Activated naive CD4-positive, alpha-beta T cell treated with anti-CD3 and anti-CD28 coated beads, Interleukin-2, amount 50 U/mL, for 72 hours (primary cell): ENCODE measurements at places on chromosomes 16 and 17.

GRCh38 chr17:17757391-17757791 lies 76.1 kb downstream of the RAI1 start:
- DNase-seq: no peak

GRCh38 chr16:85006639-85007038 lies 4.7 kb downstream of the ZDHHC7 start:
- no peak for DNase-seq

DNA sequence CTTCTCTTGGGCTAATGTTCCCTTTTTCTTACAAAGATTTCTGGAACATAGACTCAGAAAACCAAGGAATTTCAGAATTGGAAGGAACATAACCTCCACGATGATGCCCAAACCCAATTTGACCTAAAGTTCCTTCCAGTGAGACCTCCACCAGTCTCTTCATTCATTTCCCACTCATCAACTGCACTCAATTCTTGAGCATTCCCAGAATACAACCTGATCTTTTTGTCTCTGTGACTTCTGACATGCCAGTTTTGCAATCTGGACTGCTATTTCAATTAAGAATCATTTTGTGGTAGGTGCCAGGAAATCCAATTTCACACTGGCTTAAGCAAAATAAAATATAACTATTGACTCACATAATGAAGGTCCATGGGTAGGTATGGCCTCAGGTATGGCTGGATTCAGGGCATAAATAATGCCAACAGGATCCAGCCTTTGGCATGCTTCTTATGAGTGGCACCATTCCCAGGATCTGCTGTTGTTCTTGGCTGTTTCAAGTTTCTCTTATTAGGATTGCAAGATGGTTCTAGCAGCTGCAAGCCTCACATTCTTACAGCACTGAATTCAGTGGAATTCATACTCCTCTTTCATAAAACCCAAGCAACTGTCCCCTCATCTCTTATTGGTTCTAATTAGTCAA lies 184.3 kb downstream of the HS3ST4 start:
- DNase-seq: no peak

DNA sequence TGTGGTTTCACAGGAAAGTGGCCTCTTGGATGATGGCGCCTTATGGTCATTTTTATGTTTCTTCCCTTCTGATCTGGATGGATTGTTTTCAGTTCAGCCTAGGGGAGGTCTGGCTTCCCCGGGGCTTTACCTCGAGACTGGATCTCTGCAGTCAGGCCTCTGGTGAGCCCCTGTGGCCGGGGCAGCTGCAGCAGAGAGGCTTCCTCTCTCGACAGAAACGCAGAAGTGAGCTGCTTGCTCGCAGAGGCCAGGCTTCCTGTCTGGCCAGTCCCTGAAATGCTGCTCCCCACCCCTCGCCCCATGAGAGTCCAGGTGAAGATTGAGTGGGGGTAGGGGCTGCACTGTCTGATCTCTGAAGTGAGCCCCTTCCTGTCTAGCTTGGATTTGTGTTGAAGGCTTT lies 44.0 kb downstream of the PLCG2 start:
- no peak for DNase-seq

- DNase-seq: no peak
Observed at GRCh38 chr17:29163563-29163962, 16.6 kb downstream of the MYO18A start.

DNA sequence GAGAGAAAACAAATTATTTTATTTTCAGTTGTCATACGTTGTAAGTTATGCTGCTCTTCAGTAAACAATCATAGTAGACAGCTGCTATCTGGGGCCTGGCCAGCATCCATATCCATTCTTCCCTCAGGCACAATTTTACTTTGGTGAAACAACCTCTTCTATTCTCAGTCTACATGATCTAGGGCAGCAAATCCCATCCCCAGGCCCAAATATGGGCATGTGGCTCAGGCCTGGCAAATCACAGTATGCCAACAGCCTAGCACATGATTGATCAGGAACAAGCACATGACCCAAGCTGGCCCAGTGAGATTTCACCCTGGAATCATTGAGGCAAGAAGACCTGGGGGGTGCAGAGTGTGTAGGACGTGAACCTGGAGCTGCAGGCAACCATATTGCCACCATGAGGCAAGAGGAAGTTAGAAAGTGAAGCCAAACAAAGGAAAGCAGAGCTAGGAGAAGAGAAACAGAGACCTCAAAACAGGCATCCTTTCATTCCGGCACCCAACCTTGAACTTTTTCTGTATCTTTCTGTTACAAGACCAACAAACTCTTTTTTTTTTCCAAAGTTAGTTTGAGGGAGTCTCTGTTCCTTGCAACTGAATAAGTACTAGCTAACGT lies 10.3 kb upstream of the ABCC12 start:
- DNase-seq: no peak

GRCh38 chr16:80996688-80997138 lies 10.0 kb downstream of the CMC2 start:
- no peak for DNase-seq

- DNase-seq: no peak
Observed at GRCh38 chr16:4515611-4516233, 22.9 kb downstream of the CDIP1 start.

DNA sequence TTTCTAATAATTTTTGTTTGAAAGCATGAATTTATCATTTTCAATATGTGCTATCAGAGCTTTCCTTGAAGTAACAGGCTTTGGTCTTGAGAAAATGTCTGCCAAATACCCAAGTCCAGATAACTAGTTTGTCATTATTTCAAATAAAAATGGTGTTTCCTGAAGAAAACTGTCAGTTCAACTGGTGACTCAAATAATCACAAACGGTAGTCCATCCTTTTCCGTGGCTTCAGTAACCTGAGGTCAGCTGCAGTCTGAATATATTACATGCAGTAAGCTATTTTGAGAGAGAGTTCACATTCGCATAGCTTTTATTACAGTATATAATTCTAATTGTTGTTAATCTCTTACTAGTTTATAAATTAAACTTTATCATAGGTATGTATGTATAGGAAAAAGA lies 9.3 kb downstream of the SAP30BP start:
- DNase-seq: no peak

GRCh38 chr17:5854871-5855554 lies 215.2 kb upstream of the WSCD1 start:
- no peak for DNase-seq

DNA sequence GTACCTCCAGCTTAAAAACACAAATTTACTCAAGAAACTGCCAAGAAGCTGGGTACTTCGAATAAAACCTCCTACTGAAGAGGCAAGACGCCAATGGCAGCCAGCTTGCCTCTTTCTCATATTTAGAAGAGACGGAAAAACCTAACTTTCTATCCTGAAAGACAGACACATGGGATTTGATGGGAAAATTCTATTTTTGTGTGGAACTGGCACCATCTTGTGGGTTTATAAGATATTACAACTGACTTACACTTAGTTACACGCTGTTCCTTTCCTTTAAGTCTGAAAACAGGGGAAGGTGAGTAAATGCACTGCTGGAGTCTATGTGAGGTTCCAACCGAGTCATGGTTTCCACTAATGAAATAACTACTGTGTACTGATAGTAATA lies 10.3 kb downstream of the ZNF18 start:
- DNase-seq: no peak

DNA sequence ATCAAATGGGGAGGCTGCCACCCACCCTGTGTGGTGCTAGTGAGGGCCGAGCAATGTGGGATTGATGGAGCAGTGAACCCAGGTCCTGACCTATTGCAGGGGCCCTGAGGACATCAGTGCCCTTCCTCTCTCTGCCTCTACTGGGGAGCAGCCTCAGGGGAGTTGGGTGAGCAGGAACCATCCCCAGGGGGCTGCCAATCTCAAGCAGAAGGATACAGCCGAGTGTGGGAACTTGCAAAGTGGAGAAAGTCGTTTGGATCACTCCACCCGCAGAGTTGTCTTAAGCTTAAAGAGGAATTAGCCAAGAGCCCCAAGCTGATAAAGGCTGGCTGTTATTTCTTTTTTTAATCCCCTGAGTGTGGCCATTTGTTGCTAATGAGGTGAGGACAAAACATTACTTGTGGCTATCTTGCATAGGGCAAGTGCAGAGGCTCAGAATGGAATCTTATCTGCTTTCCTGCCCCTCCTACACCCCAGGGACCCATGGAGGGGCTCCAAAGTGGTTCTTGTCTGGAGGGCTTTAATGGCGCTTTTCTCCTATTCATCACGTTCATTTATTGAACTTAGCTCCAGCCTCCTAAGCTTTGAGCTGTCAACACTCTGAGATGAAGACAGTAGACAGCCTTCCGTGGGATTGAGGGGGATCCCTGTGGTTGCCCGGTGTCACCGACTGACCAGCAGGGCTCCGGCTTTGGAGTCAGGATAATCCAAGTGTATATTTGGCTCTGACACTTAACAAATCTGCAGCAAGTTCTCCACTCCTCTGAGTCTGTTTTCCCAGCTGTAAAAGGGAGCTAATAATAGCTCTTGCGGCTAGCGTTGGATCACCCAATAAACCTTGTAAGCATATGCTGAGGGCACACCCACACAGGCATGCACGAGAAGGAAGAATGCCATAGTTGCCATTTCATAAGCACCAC lies 45.1 kb downstream of the MYH11 start:
- no peak for DNase-seq

GRCh38 chr17:50055426-50056216 lies at the start of gene ITGA3:
Gene ITGA3, plus strand, starts transcription at chr17:50056110. Its CDS starts 330 bp downstream, at chr17:50056440.
- DNase-seq: peak; percentile 67

GRCh38 chr17:77420804-77421629 lies 280.2 kb downstream of the SEC14L1 start:
- DNase-seq: no peak

- no peak for DNase-seq
Observed at GRCh38 chr17:2621241-2621640, 27.8 kb downstream of the PAFAH1B1 start.

DNA sequence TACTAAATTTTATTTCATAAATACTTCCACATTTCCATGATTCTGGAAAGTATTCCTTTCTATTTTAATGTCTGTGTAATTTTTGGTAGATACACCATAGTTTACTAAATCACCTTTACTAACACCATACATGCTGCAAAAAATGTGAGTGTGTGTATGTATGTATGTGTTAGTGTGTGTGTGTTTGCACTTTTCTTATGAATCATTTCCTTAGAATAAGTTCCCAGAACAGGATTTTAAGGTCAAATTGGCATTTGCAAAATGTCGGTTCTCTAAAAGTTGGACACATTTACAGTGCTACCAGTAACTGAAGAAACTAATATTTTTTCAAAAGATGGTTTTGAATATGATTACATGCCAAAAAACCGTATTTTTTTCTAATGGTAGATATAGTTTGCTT lies 137.1 kb downstream of the CYB561 start:
- DNase-seq: no peak

- no peak for DNase-seq
Observed at GRCh38 chr17:77455891-77456260, 315.1 kb downstream of the SEC14L1 start.

- no peak for DNase-seq
Observed at GRCh38 chr16:60295451-60295850, 1561.3 kb upstream of the GOT2 start.

DNA sequence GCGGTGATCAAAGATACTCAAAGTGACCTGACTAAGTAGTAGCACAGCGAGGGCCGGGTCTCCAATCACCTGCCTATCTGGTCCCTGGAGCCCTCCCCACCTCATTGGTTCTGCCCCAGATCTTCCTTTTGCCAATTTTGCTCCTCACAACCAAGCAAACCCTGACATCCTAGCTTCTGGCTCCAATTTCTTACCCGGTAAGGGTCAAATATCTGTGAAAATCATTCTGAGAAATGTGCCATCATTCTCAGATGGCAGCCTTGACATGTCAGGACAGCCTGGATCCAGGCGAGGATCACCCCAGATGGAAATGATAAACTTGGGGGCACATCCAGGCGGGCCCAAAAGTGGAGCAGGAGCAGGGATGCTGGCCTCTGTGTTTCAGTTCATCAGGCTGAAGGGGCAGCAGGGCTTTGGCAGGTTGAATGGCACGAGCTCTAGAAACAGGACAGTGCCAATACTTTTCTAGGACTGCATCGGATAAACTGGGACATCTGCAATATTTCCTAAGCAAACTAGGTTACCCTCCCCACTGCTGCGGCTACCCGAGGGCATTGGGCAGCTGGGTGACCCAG lies 83.9 kb downstream of the SHISA6 start:
- no peak for DNase-seq

- DNase-seq: no peak
Observed at GRCh38 chr17:22516861-22517636, 824.7 kb downstream of the KCNJ18 start.

DNA sequence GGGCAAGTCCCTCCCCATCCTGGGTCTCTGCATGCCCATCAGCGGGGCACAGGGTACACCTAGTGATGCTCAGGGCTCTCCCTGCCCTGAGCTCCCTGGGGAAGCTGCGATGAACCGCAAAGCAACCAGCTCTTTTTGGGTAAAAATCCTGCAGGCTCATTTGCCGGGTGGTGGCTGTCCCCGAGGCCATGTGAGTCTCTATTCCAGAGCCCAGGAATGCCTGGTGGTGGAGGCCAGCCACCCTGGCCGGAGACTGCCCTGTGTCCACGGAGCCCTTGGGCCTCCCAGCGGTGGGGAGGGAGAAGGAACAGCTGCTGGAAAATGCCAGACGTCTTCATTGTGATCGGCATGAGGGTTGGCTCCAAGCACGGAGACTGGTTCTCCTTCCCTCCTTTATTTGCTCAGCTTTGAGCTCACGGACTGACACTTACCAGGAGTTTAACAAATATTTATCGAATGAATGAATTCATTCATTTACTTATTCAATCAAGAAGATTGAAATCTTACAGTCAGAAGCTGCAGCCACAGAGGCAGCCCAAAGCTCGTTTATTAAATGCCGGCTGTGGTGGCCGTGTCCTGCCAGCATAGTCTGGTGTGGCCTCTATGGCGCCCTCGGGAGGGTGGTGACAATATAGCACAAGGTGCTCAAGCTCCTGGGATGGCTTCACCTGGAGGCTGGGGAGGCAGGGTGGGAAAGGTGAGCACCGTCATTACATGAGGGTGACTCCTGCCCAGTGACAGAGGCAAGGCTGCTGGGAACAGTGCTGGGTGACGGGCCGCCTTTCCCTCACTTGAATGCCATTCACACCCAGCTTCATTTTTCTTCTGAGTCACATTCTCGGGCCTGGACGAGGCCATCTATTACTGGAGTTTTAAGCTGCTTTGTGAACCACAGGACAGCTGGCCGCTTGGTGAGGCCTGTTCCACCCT lies 31.1 kb upstream of the JPH3 start:
- no peak for DNase-seq

- DNase-seq: no peak
Observed at GRCh38 chr17:9138161-9138717, 116.9 kb downstream of the NTN1 start.

GRCh38 chr17:48472411-48473281 lies 42.6 kb upstream of the SKAP1 start:
- DNase-seq: no peak

DNA sequence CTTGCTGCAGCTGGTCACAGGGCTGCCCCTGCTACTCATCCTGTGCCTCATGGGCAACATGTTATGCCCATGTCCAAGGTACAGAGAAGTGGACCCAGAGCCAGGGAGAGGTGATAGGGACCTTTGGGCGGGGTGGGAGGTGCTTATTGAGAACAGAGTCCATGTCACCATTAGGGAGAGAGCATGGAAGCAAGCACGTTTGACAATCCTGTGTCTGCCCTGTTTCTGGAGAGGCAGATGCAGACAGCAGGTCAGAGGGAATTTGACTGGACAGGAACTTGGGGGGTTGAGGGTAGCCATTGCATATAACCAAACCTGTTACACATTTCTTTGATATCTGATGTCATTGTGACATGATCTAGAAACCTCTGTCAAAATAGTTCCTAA lies 14.3 kb upstream of the ARL4D start:
- DNase-seq: no peak
